ENCODE measurements at places on chromosomes 12 and 14. TPM values are rescaled to one million over a fixed set of nuclear protein-coding genes. Genes with fewer than 3 reads are reported as not detected.

Gene DTX1
- total RNA-seq, result 11.0 TPM

Gene MIPOL1
- 0.51 TPM for total RNA-seq

Gene PLA2G1B
- total RNA-seq, result not detected

Gene SLC35E3
- 4.1 TPM for total RNA-seq

- no peak for DNase-seq
Measured at GRCh38 chr14:67360470-67361206, 510 bp downstream of the EIF2S1 start.

GRCh38 chr12:9706086-9706685 lies 26.7 kb downstream of the CLECL1 start:
- DNase-seq, result no peak

DNA sequence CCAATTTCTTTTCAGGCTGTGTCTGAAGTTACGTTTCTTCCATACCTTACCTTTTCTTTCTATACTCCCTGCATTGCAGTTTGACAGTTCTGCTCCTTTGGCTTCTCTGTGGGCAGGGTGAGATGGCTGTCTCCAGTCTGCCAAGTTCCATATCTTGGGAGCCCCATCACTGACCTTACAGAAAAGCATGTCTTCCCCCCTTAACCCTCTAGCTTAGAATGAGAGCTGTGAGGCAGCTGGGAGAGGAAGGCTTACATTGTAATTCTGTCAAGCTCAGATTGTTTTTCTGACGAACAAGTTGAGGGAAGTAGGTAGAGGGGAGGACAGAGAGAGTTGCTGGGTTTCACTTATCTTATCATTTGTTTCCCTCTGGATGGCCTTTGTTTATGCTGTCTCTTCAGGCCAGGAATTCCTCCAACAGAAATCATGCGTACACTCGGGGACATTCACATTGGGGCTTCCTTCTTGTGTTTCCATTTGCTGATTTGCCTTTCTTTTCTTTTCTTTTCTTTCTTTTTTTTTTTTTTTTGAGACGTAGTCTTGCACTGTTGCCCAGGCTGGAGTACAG lies 9.3 kb downstream of the DAAM1 start:
- DNase-seq, result no peak

DNA sequence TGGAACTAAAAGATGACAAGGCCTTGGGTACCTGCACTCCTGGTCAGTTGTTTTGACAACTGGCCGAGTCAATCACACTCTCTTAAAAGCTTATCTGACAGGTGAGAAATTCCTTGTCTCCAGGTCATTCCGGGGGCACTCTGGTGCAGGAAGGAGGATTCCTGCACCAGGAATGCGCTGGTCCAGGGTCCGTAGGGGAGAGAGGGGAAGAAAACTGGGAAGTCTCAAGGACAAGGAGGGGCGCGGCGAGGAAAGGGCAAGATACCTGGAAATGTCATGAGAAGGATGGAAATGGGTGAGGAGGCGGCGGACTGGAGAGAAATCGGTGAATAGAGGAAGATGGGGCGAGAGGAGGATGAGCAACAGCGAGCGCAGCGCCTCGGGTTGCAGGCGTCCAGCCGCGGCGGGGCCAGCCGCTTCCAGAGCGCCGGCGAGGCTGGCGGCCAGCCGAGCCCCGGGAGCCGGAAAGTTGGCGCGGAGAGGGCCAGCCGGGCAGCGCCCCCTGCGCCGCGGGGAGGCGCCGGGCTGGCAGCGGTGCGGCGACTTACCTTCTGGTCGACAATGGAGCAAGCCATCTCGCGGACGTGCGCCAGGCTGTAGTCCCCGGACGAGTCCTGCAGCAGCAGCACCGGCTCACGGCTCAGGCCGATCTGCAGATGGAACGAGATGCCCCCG lies 809 bp downstream of the PRKD1 start:
- DNase-seq, result peak; percentile 10

DNA sequence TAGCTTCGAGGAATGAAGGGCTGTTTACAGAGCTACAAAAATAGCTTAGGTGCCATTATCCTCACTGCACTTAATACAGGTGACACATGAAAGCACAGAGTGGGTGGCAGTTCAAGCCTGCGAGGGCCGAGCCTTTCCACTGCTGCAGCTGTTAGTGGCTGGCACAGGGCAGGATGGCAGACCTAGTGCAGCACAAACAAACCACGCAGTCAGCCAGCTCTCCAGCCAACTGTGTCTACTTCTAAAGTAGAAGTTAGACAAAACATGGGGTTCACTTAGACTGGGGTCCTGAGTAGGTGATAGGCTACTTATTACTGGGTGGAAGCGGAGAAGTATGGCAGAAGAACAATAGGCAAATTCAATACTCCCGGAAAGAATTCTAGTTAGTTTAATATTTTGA lies 95.4 kb downstream of the DUSP16 start:
- DNase-seq, result peak; percentile 68

All from activated CD4-positive, alpha-beta memory T cell treated with anti-CD3 and anti-CD28 coated beads for 36 hours (primary cell).